HepG2 (cell line): ENCODE measurements at places on chromosomes 2 and 18. TPM values are rescaled to one million over a fixed set of nuclear protein-coding genes. Genes with fewer than 3 reads are reported as not detected.

DNA sequence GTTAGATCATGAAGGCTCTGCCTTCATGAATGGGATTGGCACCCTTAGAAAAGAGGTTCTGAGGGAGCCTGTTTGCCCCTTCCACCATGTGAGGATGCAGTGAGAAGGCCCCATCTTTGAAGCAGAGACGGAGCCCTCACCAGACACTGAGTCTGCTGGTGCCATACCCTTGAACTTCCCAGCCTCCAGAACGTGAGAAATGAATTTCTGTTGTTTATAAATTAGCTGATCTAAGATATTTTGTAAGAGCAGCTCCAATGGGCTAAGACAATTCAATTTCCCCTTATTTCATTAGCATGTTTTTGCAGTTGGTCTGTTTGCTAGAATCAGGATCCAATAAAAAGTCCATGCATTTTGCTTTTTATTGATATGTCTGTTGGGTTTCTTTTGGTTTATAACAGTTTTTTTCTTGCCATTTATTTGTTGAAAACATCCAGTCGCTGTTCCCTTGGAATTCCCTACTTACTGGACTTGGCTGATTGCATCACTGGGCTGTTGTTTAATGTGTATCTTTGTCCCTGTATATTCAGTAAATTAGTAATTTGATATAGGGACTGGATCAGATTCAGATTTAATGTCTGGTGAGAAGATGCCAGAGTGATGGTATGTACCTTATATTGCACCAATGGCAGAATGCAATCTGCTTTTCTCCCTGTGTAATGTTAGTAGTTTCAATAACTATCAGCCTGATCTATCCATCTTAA, 24.0 kb upstream of the GREB1 start:
- no peaks in the 10 kb centered on the region for H3K27me3 ChIP-seq
- H3K36me3 ChIP-seq: peaks cover 2% of the 10 kb centered on the region; the same call in 1 of the 2 replicates
- H3K4me1 ChIP-seq: peaks cover 98% of the 10 kb centered on the region
- H3K27ac ChIP-seq: no peak overlapping the region

The DPY30 gene
- 118 and 165 TPM in 2 replicates for total RNA-seq

GRCh38 chr2:60552851-60553494, 481 bp downstream of the BCL11A start:
- H3K4me3 ChIP-seq: no peak overlapping the region
- DNase-seq: no peak
- H3K4me1 ChIP-seq: peaks cover 28% of the 10 kb centered on the region
- H3K27ac ChIP-seq: no peak overlapping the region

- peak overlapping the region; percentile 67; the same call in 1 of the 2 replicates for H3K4me3 ChIP-seq
- H3K4me1 ChIP-seq: peaks cover 50% of the 10 kb centered on the region
- DNase-seq: no peak
- H3K27ac ChIP-seq: no peak overlapping the region
Measured at GRCh38 chr2:234950730-234951663, 820 bp upstream of the SH3BP4 start.

GRCh38 chr18:52617931-52618330, 277.9 kb downstream of the DCC start:
- no peaks in the 10 kb centered on the region for H3K36me3 ChIP-seq
- H3K27ac ChIP-seq: no peak overlapping the region
- H3K4me3 ChIP-seq: no peak overlapping the region
- no peak for DNase-seq
- H3K4me1 ChIP-seq: no peaks in the 10 kb centered on the region

DNA sequence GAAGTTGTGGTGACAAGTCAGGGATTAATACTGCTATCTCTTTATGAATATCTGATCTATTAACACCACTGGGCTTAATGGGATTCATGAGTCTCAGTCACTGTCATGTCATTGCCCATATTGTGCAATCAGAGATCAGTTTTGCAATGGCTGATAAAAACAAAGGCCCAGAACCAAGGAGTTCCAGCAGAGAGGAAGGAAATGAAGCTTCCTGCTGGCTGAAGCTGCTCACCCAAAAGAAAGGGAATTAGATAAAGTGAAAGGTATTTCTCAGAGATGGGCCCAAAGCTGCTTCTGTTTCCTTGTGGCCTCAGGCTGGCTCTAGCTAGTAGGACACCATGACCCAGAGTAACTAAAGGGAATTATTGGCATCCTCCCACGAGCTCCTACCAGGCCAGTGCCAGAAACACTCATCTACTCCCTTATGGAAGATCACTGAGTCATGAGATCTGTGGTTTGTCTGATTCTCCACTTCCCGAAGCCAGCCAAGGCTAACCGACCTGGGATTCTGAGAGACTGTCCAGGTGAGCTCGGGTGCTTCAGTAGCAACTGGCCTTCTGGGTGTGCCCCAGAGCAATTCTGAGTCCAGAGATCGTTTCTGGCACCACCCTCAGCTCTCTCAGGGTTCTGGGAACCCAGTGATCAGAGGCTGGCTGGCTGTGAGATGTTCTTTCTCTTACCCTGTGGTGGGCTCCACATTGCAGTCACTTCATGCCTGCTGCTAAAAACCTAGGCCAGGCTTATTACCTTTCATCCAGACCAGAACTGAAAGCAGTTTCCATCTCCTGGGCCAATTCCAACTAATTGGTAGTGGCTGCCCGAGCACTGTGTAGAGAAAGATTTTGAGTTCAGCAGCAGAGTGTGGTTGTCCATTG, 129.5 kb upstream of the PELI1 start:
- H3K27me3 ChIP-seq: no peaks in the 10 kb centered on the region
- peaks cover 21% of the 10 kb centered on the region for H3K4me1 ChIP-seq
- H3K36me3 ChIP-seq: no peaks in the 10 kb centered on the region
- H3K4me3 ChIP-seq: peak overlapping the region; percentile 0; the same call in 1 of the 2 replicates
- peak; percentile 25 for DNase-seq

DNA sequence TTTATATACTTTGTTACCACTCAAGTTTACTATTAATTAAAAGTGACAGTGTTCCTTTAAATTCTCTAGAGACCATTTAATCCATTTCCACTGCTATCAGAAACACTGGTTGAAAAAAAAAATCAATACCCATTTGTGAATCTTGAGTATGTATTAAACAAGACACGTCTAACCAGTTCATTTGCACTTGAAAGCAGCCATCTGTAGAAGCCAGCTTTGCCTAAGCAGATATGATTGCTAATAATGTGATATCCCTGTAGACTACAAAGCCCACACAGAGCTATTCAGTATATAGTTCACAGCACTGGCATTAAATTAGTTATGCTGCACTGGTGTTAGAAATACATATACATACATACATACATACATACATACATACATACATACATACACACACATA, 111.8 kb upstream of the SP3 start:
- H3K27me3 ChIP-seq: no peaks in the 10 kb centered on the region
- no peak overlapping the region for H3K4me3 ChIP-seq
- no peak for DNase-seq
- peaks cover 6% of the 10 kb centered on the region; the same call in 1 of the 2 replicates for H3K36me3 ChIP-seq

DNA sequence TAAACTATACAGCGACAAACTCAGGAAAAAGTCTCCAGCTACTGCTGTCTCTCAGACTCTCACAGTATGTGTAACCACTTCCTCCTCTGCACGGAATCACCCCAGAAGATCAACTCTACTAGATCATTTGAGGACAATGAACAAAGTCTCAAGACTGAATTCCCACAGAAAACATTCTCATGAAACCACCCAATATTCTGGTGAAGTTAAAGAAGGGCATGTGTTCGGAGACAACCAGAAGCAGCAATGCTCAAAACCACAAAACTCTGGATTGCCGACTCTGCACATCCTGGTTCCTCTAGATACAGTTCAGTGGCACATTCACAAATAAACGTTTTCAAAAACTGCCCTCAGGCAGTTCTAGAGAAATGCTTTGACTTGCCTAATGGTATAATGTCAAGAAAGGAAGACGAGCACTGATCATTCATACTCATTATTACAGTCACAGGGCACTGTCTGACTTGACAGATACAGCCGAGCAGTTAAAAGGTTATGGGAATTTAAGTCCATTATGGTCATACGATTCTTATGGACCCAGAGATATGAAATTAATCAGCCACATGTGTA, 91.9 kb upstream of the STK17B start:
- no peak overlapping the region for H3K27ac ChIP-seq
- no peaks in the 10 kb centered on the region for H3K36me3 ChIP-seq
- no peak overlapping the region for H3K4me3 ChIP-seq
- DNase-seq: no peak
- H3K27me3 ChIP-seq: no peaks in the 10 kb centered on the region; the same call in 2 of the 3 replicates

The PREB gene
- total RNA-seq: 112 and 119 TPM in 2 replicates

DNA sequence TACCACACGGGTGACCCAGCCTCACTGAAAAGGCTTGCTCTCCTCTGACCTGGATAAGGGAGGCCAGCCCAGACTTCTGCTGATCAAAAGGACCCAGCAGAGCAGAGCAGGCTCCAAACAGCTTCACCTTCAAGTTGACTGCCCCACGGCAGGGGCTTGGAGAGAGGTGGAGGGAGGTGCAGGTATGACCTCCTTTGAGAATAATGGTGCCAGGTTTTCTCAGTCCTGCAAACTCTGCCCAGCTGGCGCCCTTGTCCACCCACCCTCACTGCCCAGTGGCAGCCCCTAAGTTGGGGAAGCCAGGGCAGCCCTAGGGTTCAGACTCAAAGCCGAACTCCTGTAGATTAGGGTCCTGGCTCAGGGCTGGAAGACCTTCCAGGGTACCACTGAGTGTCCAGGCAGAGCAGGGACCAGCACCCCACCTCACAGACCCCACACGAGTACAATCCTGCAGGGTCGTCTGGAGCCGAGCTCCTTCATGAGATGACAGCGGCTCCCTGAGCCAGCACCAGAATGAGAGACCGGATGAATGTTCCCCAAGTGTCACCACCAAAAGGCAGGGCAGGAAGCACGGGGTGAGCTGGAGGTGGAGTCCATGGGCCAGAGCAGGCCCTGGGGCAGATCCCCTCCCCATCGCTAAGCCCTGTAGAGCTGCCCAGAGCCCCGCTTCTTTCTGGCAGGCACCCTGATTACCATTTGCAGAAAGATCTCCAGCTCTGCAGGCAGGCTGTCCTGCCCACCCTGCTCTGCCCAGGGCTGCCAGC, 3.6 kb upstream of the GPC1 start:
- no peak overlapping the region for H3K27ac ChIP-seq
- peaks cover 36% of the 10 kb centered on the region for H3K27me3 ChIP-seq
- H3K4me3 ChIP-seq: no peak overlapping the region

DNA sequence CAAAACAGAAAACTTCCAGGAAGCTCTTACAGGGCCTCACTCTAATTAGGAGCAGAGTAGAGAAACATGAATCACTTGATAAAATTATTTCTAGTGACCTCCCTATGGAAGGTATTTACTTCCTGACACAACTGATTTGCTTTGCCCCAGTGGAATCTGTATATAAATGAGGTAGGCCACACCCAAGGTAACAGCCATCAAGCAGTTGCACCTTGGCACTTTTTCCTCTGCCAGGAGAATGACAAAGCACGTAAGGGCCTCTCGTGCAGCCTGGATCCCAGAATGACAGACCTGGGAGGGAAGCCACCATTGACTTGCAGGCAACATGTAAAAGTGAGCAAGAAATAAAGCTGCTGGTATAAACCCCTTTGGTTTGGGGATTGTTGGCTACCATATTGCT, 620.0 kb upstream of the SLC39A10 start:
- no peaks in the 10 kb centered on the region for H3K4me1 ChIP-seq
- H3K4me3 ChIP-seq: no peak overlapping the region
- no peaks in the 10 kb centered on the region for H3K36me3 ChIP-seq

DNA sequence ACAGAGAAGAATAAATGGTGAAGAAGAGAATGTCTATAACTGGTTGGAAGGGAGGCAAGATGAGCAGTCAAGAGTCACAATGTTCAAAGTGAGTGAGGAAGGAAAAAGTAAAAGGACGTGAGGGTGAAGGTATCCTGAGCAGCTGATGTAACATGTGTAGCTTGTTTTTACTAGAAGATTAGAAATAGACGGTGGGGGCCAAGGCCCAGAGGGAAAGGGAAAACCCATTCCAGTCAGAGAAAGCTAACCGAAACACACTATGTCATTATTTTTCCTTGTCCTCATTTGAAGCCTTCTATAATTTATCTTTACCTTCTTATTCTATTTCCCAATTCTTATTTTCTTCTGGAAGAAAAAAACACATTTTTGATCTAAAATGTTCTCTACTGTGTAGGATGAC, 176.6 kb downstream of the THADA start:
- H3K4me1 ChIP-seq: peaks cover 70% of the 10 kb centered on the region
- H3K36me3 ChIP-seq: no peaks in the 10 kb centered on the region
- no peak overlapping the region for H3K4me3 ChIP-seq
- no peak for DNase-seq

The CACNB4 gene
- total RNA-seq: 9.5 and 14.3 TPM in 2 replicates

The FAM117B gene
- 11.0 and 16.6 TPM in 2 replicates for total RNA-seq

GRCh38 chr2:218988650-218989049, 3.7 kb upstream of the FEV start:
- H3K4me1 ChIP-seq: peaks cover 8% of the 10 kb centered on the region
- peaks cover 93% of the 10 kb centered on the region for H3K27me3 ChIP-seq
- no peak for DNase-seq
- no peaks in the 10 kb centered on the region for H3K36me3 ChIP-seq

The DCDC2C gene
- total RNA-seq: not detected in 2 replicates

GRCh38 chr2:102418421-102418961, 4.5 kb upstream of the IL18RAP start:
- no peak overlapping the region for H3K4me3 ChIP-seq
- no peak overlapping the region for H3K27ac ChIP-seq
- DNase-seq: no peak
- no peaks in the 10 kb centered on the region for H3K36me3 ChIP-seq
- peaks cover 2% of the 10 kb centered on the region; the same call in 1 of the 2 replicates for H3K27me3 ChIP-seq

- peaks cover 19% of the 10 kb centered on the region for H3K4me1 ChIP-seq
- DNase-seq: no peak
- H3K27me3 ChIP-seq: peaks cover 40% of the 10 kb centered on the region; the same call in 2 of the 3 replicates
- no peak overlapping the region for H3K27ac ChIP-seq
Measured at GRCh38 chr2:238776003-238776760, 71.7 kb upstream of the TWIST2 start.

The RNU2-63P gene
- total RNA-seq: 6.8 TPM in 1 of 2 replicates, not detected in the other

DNA sequence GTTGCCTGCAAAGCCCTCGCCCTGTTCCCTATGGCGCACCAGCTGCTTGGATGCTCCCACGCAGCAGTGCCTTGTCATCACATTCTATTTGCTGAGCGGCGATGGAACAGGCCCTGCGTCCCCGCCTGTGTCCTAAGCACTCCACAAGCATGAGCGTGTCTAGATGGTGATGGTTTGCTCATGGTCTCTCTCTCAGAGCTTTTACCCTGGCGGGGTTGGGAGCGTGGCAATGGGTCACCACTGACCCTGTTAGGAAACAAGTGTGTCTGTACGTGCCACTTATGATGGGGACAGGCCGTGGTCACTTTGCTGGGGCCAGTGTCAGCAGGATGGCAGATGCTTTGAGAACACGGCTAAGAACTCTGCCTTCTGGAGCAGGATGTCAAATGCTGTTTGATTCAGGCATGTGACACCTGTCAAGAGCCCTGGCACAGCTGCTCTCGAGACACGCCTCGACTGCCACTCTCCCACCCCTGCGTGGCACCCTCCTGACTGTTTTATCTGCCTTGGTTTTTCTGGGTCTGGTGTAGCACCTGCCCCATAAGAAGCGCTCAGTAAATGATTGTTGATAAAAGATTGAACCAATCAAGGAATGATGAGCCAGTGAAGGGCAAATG, 44.2 kb downstream of the RRM2 start:
- H3K4me3 ChIP-seq: no peak overlapping the region
- no peak overlapping the region for H3K27ac ChIP-seq
- peaks cover 4% of the 10 kb centered on the region for H3K36me3 ChIP-seq
- no peak for DNase-seq

GRCh38 chr2:127564429-127565260, 29.2 kb downstream of the MYO7B start:
- no peak overlapping the region for H3K4me3 ChIP-seq
- H3K27me3 ChIP-seq: peaks cover 7% of the 10 kb centered on the region
- H3K36me3 ChIP-seq: no peaks in the 10 kb centered on the region
- DNase-seq: no peak

The MBOAT2 gene
- 0.11 TPM in 2 replicates for total RNA-seq
